IMR-90 (cell line): ENCODE measurements at places on chromosomes 12 and 14.
A peak's percentile ranks its signal among the peaks of the same experiment; 100 is the strongest.

GRCh38 chr12:110971189-110971920 is 51.0 kb upstream of the MYL2 start:
- DNase-seq: no peak

DNA sequence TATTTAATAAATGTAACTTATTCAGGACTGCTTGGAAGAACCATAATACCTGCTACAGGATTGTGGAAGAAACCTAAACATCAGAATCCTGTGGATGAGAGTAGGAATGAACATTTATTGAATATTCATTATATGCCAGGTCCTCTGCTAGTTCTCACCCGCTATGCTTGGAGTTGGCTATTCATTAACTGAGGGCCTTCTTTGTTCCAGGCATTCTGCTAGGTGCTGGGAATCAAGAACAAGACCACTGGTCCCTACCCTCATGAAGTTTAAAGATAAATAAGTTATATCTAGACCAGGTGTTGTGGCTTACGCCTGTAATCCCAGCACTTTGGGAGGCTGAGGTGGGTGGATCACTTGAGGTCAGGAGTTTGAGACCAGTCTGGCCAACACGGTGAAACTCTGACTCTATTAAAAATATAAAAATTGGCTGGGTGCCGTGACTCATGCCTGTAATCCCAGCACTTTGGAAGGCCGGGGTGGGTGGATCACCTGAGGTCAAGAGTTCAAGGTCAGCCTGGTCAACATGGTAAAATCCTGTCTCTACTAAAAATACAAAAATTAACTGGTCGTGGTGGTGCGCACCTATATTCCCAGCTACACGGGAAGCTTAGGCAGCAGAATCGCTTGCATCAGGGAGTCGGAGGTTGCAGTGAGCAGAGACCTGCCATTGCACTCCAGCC is 3.8 kb upstream of the TULP3 start:
- DNase-seq: no peak

GRCh38 chr14:87111126-87111525 is 881.9 kb downstream of the GALC start:
- DNase-seq: no peak

- peak; percentile 68 for DNase-seq
Observed at GRCh38 chr12:107131832-107132616, 38.7 kb upstream of the CRY1 start.

- no peak for DNase-seq
Observed at GRCh38 chr14:74856366-74856765, 19.6 kb downstream of the PROX2 start.
